ENCODE measurements at places on chromosomes 3 and 15.

DNA sequence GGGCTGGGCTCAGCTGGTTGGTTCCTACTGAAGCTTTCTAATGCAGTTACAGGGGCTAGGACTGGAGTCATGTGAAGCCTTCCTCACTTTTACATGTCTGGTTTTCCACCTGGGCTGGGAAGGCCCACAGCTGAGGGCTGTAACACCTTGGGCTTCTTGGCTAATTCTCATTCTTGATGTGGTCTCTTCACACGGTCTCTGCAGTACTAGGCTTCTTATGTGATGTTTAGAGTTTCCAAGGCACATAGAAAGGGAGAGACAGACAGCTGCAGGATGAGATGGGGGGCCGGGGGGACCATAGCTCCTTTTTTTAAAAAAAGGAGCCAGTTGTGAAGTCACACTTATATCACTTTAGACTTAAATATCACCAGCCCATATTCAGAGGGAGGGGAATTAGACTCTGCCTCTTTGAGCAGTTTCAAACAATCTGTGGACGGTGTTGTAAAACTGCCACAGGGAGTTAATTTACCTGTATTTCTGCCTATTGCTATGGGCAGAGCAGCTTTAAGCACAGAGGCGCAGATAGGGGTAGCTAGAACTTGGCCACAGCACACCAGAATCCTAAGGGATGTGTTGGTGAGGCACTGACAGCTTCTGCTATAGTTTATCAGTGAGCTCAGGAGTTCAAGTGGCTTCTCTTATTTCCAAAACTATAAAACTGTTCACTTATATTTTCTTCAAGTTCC is 46.7 kb downstream of the NKIRAS1 start:
- no peak for DNase-seq

DNA sequence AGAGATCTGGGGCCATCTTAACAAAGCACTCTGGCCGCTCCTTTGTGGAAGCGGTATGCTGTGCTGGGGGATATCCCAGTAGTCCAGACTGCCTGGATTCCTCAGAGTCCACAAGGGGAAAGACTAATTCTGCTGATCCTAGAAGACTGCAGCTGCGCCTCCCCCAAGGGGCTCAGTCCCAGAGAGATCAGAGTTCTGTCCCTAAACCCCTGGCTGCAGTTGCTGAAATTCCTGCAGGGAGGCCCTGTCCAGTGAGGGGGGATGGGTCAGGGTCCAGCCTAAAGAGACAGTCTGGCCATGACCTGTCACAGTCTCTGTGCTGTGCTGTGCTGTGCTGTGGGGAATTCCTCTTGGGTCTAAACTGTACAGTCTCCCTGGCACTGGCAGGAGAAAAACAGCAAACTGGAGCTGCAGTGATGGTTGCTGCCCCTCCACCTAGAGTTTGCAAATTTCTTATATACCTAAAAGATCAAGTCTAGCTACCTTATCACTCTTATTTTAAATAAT is 575.1 kb upstream of the UBE2E2 start:
- DNase-seq: no peak

DNA sequence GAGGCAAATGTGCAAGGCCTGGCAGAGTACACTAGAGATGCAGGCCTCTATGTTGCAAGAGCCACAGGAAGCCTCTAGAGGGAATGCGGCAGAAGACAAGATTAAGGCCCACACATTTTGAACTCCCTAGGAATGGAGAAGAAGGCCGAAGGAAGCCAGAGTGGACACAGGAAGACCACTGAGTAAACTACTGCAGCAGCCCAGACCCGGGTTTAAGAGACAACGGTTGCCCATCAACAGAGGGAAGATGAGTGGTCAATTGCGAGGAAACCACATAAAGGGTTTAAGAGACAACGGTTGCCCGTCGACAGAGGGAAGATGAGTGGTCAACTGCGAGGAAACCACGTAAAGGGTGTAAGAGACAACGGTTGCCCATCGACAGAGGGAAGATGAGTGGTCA is 14.6 kb downstream of the CHSY1 start:
- no peak for DNase-seq

- no peak for DNase-seq
Measured at GRCh38 chr15:61227950-61228936, 859 bp downstream of the RORA start.

GRCh38 chr3:39757307-39757706 is 52.1 kb upstream of the MYRIP start:
- DNase-seq: no peak

GRCh38 chr3:37577697-37578096 is 284.0 kb upstream of the CTDSPL start:
- DNase-seq: no peak

DNA sequence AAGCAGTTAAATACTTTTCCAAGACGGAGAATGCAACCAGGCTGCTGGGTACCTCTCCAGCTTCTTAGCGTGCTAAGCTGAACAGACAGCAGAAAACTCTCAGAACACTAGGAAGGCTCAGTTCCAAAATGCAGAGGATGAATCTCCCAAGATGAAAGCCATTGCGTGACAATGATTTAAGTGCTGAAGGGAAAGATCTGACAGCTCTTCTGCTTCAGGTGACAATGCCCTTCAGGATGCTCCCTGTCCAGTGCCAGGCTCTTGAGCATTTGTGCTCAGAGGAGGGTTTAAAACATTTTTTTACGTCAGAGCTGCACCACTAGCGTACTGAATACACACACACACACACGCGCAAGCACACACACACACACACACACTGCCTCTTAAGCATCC is 26.3 kb downstream of the ARHGEF3 start:
- no peak for DNase-seq
